ENCODE measurements at places on chromosomes 12 and 14. TPM values are rescaled to one million over a fixed set of nuclear protein-coding genes. Genes with fewer than 3 reads are reported as not detected.

LMNTD1 gene
- total RNA-seq: not detected

PELI2 gene
- not detected for total RNA-seq

FGF23 gene
- total RNA-seq: not detected

NDUFB1 gene
- 209 TPM for total RNA-seq

MYO1A gene
- not detected for total RNA-seq

NKX2-1 gene
- total RNA-seq: not detected

FAM181A gene
- total RNA-seq: not detected

ENDOU gene
- total RNA-seq: 0.34 TPM

WNT1 gene
- not detected for total RNA-seq

MANSC1 gene
- total RNA-seq: 4.8 TPM

HOXC9 gene
- total RNA-seq: 4.3 TPM

KRT77 gene
- total RNA-seq: 0.03 TPM

KRT74 gene
- total RNA-seq: not detected

OR4M1 gene
- total RNA-seq: not detected

RIMBP2 gene
- total RNA-seq: 0.04 TPM

TM9SF1 gene
- total RNA-seq: 53.0 TPM

PRH2 gene
- not detected for total RNA-seq

BCL2L14 gene
- not detected for total RNA-seq

STAT2 gene
- 126 TPM for total RNA-seq

KRT75 gene
- total RNA-seq: 7.5 TPM

CD27 gene
- not detected for total RNA-seq

TAMALIN gene
- total RNA-seq: 0.11 TPM

ANG gene
- total RNA-seq: 4.4 TPM

OTX2 gene
- total RNA-seq: not detected

TMEM63C gene
- 0.65 TPM for total RNA-seq

IL31 gene
- total RNA-seq: not detected

TPH2 gene
- total RNA-seq: not detected

NPFF gene
- not detected for total RNA-seq

SOAT2 gene
- not detected for total RNA-seq

OR4E2 gene
- total RNA-seq: not detected

SCNN1A gene
- total RNA-seq: 3.2 TPM

DBX2 gene
- not detected for total RNA-seq

AQP2 gene
- not detected for total RNA-seq

MYH6 gene
- not detected for total RNA-seq

Data from foreskin keratinocyte (primary cell).